ENCODE measurements at places on chromosomes 2 and 18.

DNA sequence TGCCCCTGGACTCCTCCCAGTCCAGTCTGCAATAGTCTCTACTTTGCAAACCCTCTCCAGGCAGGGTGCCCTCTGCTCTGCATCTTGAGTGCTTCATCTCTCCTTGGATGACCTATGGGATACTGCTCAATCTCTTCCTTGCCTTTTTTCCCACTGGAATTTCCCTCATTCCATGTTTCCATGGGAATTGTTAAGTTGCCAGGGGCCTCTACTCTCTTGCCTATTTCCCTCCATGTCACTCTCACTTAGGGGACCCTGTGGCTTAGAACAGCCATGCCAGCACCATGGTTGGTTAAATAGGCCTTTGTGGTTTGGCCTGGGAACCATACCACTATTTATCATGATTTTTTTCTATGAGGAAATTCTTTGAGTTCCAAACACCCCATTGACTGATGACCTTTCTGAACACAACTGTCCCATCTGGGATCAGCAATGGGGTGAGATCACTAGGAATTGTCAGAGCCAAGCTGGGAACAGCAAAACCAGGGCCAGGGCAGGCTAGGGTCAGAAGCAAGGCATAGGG lies 91.4 kb upstream of the RBMS1 start:
- DNase-seq, result no peak

GRCh38 chr18:10036479-10036878 lies 122.7 kb downstream of the VAPA start:
- no peak for DNase-seq

DNA sequence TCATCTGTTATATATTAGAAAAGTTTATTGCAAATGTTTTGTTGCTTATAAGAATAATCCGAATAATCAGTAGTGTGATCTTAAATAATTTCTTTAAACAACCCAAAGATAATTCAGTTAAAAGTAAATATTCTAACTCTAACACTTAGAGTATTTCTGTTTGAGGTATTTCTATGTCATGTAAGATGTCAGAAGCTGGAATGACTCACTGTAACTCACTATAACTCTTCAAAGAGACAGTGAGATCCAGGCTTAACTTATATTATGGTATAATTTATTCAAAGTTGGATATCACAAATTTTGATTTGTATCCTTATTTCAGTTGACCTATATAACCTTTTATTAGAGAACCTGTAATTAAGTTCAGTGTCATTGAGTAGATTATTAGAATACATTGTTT lies 6.9 kb downstream of the MBD5 start:
- no peak for DNase-seq

DNA sequence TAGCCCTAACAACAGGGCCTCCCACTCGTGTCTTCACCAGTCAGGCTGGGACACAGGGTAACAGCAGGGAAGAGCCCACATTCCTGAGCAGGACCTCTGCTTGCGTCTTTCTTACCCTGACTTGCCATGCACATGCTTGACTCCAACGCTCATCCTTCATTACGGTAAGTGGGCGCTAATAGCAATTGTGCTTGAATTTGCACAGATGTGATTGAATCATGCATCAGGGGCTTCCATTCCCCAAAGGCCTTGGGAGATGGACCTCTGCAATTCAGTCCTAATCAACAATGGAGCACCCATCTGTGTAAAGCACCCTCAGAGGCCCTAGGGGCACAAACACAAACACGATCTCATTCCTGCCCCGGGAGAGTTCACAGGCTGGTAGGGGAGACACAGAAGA lies 13.5 kb downstream of the TEX51 start:
- no peak for DNase-seq

DNA sequence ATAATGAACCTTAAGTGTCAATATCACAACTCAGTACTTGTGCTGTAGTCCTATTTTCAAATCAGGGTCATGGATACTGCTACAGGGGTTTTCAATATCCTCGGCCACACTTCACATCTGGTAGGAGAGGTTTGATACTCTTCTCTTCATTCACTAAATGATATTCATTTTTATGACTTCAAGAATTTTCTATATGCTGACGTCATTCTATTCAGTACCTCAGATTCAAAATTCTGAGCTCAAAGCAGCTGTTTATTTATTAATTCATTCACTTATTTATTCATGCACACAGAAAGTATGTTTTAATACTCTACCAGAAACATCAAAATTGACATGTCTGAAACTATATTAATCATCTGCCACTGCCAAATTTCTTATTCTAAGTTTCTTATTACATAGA lies 866.9 kb upstream of the LRRTM1 start:
- DNase-seq, result no peak

GRCh38 chr2:197804758-197805714 lies 643 bp downstream of the PLCL1 start:
- no peak for DNase-seq

GRCh38 chr2:205715831-205716525 lies 33.7 kb downstream of the NRP2 start:
- no peak for DNase-seq

DNA sequence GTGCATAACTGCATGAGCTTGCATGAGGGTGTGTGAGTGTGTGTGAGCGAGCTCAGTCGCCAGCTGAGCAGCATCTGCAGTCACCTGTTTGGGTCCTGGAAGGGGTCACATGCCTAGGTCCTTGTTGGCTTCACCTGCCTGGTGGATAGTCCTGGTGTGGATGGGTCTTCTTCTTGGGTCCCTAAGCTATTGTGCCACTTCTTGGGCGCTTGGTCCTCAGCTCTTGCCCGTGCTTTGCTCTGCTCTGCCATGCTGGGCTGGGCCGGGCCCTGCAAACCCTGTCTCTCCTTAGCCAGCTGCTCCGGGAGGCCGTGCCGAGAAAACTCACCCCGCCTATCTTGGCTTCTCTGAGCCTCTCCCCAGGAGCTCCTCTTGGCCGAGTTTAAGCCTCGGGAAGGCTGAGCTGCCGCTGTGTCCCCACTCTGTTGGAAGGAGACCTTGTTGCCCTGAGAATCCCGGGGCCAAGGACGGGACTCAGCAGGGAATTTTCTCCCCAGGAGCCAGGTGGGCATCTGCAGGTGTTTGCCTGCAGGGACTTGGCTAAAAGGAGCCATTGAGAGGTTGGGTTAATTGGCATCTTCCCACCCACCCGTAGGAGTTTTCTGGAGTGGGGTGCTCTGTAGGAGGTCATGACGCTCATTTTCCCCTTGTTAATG lies 300.8 kb downstream of the NDUFA10 start:
- DNase-seq, result no peak

- no peak for DNase-seq
Observed at GRCh38 chr2:230921806-230922595, 3.0 kb downstream of the GPR55 start.

GRCh38 chr2:138432971-138433370 lies 68.6 kb upstream of the SPOPL start:
- DNase-seq, result no peak

DNA sequence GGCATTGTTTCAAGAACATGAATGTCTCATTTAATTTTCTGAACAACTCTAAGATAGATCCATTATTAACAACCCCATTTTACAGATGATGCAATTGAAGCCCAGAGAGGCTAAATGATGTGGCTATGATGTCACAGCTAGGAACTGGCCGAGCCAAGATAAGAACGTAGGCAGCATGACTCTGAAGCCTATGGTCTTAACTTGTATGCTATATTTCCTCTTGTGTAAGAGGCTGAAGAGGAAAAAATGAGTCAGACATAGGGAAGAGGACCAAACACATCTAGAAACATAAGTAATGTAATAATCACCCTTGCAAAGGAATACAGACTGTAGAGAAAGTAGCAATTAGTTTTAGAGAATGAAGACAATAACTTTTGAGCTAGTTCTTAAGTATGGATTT lies 416.8 kb downstream of the FIGN start:
- peak; percentile 31 for DNase-seq

DNA sequence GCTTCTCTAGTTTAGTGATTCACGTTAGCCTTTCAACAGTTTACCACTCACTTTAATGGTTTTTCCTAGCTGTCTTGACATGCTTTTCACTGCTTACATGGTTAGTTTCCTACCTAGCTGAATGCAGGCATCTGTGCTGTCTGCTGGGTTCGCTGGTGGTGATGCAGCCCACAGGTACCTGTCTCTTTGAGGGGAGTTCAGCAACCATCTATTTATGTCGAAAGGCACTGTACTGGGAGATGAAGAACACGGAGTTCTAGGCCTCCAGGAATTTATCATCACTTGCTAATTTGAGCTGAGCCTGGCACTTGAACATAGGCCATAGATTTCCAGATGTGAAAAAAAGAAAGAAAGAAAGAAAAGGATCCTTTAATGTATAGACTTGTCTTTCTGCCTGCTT lies 148.5 kb downstream of the NEDD4L start:
- DNase-seq, result no peak

GRCh38 chr2:218168016-218168415 lies 1.3 kb upstream of the CXCR1 start:
- DNase-seq, result no peak

DNA sequence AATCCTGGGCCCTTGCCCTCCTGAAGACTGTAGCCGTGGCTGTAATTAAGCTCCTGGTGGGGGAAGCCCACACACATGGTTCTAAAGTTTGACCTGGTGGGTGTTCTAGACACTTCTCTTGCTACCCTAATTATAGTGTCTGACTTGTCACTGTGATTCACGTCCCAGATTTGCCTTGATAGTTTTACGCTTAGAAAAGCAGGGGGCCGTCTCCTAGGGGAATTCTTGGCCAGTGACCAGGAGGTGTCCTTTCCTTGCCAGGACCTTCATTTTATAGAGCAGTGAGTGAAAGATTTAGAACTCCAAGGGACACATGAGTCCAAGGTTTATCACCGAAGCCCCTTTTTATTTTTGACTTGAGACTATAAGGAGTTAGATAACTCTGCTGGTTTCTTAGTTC lies 9.0 kb downstream of the TMEM214 start:
- no peak for DNase-seq

GRCh38 chr2:159215116-159215515 lies 71.4 kb downstream of the WDSUB1 start:
- DNase-seq, result no peak

GRCh38 chr2:11703700-11704099 lies 33.7 kb upstream of the NTSR2 start:
- no peak for DNase-seq

GRCh38 chr2:235077046-235077445 lies 125.2 kb downstream of the SH3BP4 start:
- DNase-seq, result no peak

- DNase-seq, result no peak
Observed at GRCh38 chr2:105627534-105627933, 117.2 kb upstream of the NCK2 start.

GRCh38 chr2:134073023-134073422 lies 180.8 kb upstream of the MGAT5 start:
- DNase-seq, result no peak

- no peak for DNase-seq
Observed at GRCh38 chr2:20110383-20110782, 59.0 kb upstream of the LAPTM4A start.

- DNase-seq, result no peak
Observed at GRCh38 chr2:216109962-216110614, 940 bp downstream of the XRCC5 start.

DNA sequence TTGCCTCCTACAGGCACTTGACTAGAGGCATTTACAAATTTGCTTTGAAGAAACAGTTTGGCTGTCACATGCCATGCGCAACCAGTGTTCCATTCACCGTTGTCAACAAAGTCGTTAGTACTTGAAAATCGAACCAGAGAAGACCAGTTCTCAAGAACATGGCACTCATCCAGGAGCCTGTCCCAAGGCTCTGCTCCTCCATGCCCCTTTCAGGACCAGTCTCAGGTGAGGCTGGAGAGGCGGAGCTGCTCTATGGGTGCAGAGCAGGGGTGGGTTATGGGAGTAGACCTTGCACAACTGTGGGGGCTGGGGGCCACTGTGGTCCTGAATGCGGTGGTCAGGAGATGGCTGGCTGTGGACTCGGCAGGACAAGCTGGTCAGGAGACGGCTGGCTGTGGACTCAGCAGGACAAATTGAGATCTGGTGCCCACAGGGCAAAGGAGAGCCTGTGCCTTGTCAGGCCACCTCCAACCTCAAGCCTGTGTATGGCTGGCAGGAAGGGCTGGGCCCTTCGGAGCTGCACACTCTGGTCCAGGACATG lies 12.3 kb upstream of the ATP9B start:
- no peak for DNase-seq

DNA sequence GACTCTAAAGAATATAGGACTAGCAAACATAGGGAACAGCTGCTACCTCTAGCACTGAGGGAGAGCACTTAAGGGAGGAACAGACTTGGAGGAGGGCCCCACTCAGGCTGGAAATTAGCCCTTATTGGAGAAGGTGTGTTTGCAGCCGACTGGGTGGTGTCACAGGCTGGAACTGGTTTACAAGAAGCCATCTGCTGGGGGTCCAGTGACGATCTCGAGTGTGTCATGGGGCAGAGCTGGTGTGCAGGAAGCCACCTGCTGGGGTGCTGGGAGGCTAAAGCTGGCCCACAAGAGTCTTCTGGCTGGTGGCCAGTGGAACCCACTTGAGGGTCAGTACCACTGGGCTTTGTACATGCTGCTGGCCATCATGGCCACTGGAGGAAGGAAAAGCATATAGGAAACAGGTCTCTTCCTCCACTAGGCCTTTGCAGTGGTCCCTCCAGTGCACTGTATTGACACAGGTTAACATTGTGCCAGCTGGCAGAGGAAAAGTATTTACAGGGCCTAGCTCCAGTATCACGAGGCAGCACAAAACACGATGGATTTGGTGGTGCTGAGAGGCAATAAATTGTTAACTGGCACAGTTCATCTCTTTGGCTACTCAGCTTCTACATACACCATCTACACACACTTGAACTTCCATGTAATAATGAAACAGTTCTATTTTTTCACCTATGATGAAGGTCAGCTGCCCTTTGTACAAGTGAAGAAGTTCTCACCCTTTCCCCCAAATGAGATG lies 43.6 kb downstream of the MAP3K20 start:
- no peak for DNase-seq

DNA sequence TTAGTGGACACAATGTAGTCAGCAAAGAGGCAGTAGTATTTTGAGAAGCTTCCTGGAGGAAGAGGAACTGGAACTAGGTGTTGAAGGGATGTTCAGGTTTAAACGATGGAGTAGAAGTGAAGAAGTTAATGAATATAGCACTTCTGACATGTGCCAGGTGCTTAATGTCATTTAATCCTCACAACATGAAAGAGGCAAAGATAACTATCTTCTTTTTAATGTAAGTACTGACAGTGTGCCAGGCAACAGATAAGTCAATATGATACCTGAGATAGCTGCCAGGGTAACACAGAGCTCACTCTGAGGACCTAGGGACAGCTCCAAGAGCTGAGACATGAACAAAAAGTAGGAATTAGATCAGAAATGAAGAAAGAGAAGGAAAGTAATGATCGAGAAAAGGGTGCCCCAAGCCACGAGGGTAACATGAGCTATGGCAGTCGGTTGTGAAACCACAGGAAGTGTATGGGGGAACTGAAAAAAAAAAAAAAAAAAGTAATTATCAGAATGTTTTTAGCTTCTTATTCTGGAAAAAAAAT lies 140.7 kb downstream of the RNF144A start:
- DNase-seq, result no peak

GRCh38 chr2:128236491-128237035 lies 82.1 kb downstream of the HS6ST1 start:
- peak; percentile 69 for DNase-seq

- DNase-seq, result no peak
Observed at GRCh38 chr2:11499081-11499743, 33.3 kb upstream of the E2F6 start.

- no peak for DNase-seq
Observed at GRCh38 chr2:71559080-71559827, 105.9 kb downstream of the DYSF start.
